ENCODE measurements at places on chromosomes 2 and 18.

DNA sequence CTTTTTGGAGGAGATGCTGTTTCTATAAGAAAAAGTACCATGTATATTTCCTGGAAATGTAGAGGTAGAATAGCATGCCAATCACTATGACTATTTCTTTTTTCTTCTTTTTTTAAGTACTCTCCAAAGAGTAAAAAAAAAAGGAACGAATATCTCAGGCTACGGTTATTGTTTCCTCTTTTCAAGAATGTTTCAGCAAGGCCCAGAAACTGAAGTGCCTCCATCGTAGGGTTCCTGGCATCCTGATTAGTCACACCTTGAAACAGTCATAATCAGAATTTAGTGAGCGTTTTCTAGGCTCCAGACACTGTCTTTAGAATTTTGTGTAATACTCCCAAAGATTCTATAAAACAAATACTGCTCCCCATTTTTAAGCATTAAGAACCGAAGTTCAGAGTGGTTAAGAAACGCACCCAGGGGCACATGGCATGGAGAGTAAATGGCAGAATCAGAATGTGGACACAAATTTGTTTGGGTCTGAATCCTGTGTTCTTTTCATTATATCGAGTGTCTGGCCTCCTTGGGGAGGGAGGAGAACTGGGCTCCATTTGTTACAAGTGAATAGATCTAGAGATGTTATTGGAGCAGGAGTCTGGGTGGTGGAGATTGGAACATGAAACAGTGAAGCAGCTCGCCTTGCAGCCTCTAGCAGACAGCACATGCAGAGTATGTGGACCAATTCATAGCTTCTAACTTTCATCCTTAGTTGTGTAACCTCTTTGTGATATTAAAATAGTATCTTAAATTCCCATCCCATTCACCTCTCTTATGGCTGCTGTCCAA is 26.7 kb downstream of the ZEB2 start:
- no peak for DNase-seq

GRCh38 chr18:35458271-35458670 is 39.5 kb downstream of the INO80C start:
- no peak for DNase-seq

DNA sequence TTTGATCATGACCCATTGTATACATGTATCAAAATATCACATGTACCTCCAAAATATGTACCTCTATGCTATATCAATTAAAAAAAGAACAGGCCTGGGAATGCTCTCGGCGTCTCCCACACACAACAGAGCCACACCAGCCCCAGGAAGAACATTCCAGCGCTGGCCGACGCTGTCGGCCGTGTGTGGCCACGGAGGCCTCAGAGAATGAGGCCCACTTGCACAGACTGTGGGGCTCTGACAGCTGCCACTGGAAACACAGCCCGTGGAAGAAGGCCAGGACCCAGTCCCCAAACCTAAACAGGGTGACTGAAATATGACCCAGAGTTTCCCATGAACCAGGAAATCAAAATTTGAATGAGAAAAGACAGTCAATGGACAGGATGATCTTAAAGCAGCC is 69.7 kb downstream of the EIPR1 start:
- DNase-seq: no peak

DNA sequence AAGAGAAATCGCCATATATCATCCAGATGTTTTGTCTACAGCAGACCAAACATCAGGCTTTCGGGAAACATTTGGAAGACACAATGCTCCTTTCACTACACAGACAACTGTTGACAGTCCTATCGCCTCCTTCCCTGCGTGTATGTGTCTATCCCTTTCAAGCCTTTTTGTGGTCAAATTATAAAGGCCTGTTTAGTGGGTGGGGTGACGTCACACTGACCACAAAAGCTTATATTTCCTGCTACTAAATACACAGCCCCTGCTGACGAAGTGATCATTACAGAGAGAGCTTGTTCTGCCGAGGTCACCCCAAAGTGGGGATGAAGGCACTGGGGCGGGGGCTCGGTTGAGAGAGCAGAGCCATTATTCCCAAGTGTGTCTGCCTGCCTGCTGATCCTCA is 302.7 kb upstream of the TNP1 start:
- DNase-seq: no peak

DNA sequence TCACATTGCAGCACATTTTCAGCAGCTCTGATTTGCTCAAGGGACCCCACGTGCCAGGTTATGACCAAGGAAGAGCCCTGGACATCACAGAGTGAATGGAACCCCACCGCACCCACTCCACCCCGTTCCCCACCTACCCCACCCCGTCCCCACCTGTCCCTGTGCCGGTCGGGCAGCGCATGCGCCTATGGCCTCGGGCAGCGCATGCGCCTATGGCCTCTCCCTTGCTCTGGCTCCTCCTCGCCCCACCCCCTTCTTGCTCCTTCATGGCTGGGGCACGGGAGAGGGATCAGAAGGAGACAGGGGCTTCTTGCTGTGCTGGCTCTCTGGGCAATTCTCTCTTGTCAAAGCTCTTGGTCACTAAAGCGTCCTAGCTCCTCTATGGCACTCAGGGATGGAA is 371.8 kb upstream of the HS6ST1 start:
- DNase-seq: no peak

GRCh38 chr2:165778187-165778556 is 15.9 kb downstream of the GALNT3 start:
- DNase-seq: no peak

DNA sequence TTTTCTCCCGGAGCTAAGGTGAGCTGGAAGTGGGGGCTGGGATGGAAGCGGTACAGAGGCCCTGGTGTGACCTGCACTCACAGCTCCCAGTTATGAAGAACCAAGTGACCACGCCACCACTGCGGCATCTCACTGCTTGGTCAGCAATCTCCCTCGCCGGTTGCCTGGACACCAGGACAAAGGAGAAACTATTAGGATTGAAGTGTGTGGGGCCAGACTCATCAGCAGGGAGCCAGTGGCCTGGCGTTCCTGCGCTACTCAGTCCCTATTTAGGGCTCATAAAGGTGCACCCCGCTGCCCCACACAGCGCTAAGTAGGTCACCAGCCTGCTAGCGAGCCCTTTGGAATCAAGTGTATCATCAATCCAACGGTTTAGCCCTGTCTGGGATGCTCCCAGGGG is 82.9 kb downstream of the ZCCHC2 start:
- no peak for DNase-seq

DNA sequence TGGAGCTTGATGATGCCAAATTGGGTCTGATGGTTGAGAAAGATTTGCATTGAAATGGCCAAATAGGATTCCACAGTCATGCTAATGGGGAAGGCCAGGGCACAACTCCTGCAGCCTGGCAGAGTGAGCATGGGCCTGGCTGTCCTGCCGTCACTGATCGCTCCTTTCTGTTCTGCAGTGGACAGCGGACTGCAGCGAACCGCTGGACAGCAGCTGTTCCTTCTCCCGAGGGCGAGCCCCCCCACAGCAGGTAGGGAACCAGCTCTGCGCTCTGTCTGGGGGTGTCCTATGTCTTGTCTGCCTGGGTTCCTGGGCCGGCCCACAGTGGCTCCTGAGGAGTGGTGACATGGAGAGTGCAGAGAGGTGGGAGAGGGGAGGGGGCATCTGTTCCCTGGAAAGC is 97.6 kb downstream of the CTIF start:
- no peak for DNase-seq

GRCh38 chr18:63175264-63175663 is 144.3 kb downstream of the BCL2 start:
- no peak for DNase-seq

DNA sequence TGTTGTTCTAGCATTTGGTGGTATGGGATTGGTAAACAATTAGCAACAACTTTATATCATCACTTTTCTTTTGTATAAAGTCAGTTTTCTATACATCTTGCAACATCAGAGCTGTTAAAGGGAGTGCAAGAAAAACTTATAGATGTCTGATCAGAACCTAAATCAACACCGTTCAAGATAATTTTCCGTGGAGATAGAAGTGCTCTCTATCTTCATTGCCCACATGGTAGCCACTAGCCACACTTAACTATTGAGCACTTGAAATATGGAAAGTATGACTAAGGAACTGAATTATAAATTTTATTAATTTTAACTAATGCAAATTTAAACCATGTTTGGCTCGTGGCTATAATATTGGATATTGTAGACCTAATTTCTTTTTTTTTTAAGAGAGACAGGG is 5.2 kb downstream of the TTC27 start:
- DNase-seq: no peak

DNA sequence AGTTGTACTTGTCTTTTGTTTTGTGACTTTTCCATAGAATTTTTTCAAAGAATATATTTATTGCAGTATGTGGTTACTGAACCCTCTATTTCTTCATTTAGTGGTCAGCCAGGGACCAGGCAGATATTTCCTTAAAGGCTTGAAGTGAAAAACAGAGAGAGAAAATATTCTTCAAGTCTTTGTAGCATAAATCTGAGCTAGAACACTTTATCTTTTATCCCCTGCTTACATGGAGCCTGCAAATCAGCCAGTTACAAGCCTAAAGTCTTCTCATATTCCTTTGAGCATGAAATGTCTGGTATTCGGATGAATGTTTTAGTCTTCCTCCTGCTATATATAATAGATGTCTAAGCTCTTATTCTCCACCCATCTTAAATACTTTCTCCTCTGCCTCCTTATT is 1557.5 kb upstream of the ACVR2A start:
- DNase-seq: no peak

- no peak for DNase-seq
Measured at GRCh38 chr2:143514413-143514812, 385.2 kb downstream of the ARHGAP15 start.

Measured in stimulated activated CD4-positive, alpha-beta T cell treated with anti-CD3 and anti-CD28 coated beads, Interleukin-12 subunit alpha, Interleukin-12 subunit beta, amount 100 ng/mL, for 4 hours (primary cell).